RKO (cell line): ENCODE measurements at places on chromosomes 5 and 9.

DNA sequence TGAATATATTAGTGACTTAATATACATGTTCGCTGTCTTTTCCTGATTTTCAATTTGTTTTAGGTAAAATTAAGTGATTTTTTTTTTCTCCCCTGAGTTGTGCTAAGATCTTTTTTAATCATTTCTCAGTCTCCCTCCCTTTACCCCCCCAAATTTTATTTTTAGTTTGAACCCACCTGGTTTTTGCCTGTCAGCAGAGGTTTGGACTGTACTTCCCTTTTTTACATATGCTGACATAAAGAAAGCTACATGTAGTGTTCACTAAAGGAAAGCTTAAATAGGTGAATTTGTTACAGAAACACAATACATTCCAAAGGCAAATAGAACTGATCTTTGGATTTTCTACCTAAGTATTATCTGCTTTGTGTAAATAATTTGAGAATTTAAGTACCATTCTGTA is 82.2 kb downstream of the IPO11 start:
- DNase-seq = no peak

DNA sequence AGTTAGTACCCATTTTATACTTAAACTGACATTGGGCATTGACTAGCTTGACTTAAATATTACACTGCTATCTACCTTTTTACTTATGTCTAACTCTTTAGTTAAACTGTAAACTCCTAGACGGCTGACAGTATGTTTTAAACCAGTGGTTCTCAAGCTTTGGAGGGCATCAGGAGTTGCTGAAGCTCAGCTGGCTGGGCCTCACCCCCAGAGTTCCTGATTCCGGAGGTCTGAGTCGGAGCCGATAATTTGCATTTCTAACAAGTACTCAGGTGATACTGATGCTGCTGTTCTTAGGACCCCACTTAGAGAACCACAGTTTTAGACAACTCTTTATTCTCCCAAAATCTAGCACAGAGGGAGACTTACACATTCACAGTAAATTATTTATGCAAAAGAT is 63.3 kb upstream of the PCA3 start:
- DNase-seq = no peak

DNA sequence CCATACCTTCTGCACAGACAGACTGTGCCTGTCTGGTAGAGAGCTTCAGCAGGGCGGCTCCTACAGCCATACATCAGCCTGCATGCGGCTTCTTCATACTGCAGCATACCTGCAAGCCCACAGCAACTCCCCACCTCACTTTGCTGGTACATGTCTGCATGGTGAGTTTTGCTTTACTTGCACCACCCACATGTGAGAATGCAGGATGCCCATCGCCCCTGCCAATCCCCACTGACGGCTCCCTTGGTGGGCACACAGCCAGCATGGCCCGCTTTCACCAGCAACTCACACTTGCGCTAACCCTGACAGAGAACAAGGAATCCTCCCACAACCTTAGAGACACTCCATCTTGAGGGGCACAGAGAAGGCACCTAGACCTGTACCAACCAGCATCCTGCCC is 114.9 kb downstream of the DTWD2 start:
- DNase-seq = no peak

- DNase-seq = peak; percentile 7
Measured at GRCh38 chr5:54115735-54116403, 194.5 kb downstream of the ARL15 start.

DNA sequence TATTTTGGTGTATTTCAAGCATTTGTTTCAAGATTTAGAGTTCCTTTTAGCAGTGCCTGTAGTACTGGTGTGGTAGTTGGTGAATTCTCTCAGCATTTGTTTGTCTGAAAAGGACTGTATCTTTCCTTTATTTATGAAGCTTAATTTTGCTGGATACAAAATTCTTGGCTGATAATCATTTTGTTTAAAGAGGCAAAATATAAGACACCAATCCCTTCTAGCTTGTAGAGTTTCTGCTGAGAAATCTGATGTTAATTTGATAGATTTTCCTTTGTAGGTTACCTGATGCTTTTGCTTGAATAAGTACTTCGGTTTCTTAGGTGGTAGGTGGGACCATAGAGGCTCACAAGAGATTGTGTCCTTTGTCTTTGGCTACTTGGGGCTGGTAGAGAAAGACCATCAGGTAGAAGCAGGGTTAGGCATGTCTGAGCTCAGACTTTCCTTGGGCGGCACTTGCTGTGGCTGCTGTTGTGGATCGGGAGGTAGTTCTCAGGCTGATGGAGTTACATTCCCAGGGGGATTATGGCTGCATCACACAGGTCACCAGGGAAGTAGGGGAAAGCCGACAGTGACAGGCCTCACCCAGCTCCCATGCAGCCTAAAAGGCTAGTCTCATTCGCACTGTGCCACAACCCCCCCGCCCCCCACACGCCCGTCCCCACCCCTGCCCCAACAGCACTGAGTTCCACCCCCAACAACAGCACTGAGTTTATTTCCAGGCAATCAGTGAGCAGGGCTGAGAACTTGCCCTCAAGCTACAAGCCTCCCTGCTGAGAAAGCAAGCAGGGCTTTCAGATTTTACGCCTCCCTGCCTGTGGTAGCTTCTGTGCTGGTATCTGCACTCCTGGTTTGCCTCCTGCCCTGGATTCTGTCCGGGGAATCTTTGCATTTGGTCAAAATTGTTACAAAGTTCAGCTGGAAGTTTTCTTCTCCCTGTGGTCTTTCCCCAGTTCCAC is 127.1 kb upstream of the GLRA1 start:
- no peak for DNase-seq

GRCh38 chr9:136978073-136978864 is 965 bp downstream of the PTGDS start:
- DNase-seq = peak; percentile 35

DNA sequence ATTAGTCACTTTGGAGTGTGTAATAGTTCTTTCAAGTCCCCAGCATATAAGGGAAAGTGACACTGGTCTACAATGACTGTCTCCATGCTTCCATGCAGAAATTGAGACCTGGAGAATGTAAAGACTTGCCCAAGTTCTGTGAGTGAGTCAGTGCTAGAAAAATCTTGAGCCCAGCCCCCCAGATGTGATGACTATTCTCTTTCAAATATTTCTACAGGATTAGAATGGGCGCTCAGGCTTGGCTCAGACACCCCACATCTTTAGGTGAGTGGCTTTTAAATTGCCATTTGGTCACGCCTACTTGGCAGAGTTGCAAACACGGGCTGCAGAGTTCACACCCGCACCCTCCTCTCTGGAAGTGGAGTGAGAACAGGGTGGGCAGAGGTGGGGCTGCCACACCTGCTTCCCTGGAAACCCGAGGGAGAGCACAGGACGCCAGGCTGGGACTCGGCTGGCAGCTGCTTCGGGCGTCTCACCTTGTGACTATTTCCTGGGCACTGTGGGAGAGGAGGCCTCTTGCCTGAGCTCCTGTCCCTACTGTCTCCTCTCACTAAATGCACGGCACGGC is 37.6 kb downstream of the ROPN1L start:
- peak; percentile 30 for DNase-seq

GRCh38 chr9:133986774-133987445 is 5.2 kb downstream of the VAV2 start:
- DNase-seq = no peak

DNA sequence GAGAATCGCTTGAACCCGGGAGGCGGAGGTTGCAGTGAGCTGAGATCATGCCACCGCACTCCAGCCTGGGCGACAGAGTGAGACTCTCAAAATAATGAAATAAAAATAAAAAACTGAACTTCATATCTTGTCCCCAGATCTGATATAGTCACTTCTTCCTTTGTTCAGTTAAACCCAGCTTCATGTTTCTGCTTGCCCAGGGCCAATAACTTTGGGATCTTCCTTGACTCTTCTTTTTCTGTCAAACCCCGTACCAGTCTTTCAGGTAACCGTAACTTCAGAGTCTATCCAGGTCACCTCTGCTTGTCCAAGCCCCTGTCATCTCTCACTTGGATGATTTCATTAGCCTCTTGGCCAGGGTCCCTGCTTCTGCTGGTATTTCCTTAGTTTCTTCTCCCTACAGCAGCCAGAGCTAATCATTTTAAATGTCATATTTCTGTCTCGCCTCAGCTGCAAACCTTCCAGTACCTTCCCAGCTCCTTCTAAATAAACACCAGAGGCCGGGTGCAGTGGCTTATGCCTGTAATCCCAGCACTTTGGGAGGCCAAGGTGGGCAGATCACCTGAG is 19.7 kb upstream of the ABL1 start:
- DNase-seq = no peak

DNA sequence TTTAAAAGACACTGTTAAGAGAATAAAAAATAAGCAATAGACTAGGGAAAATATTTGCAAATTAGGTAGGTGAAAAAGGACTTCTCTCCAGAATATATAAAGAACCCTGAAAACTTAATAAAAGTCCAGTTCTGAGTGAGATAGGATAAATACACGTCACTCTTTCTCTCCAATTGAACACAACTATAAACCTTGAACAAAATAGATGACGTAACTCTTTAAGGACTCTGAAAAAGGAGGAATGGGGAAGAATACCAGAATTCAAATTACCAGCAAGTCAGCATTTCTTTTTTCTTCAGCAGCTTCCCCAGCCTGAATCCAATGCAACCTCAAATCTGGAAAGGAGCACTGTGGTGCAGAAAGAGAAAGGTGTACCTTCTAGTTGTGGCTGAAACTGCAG is 6.8 kb upstream of the WDR41 start:
- DNase-seq = no peak

- DNase-seq = peak; percentile 73
Measured at GRCh38 chr9:128987805-128988204, 40.3 kb downstream of the NUP188 start.

- DNase-seq = no peak
Measured at GRCh38 chr9:129258124-129258822, 80.2 kb upstream of the IER5L start.

- DNase-seq = no peak
Measured at GRCh38 chr5:55969956-55970355, 24.8 kb downstream of the IL6ST start.

DNA sequence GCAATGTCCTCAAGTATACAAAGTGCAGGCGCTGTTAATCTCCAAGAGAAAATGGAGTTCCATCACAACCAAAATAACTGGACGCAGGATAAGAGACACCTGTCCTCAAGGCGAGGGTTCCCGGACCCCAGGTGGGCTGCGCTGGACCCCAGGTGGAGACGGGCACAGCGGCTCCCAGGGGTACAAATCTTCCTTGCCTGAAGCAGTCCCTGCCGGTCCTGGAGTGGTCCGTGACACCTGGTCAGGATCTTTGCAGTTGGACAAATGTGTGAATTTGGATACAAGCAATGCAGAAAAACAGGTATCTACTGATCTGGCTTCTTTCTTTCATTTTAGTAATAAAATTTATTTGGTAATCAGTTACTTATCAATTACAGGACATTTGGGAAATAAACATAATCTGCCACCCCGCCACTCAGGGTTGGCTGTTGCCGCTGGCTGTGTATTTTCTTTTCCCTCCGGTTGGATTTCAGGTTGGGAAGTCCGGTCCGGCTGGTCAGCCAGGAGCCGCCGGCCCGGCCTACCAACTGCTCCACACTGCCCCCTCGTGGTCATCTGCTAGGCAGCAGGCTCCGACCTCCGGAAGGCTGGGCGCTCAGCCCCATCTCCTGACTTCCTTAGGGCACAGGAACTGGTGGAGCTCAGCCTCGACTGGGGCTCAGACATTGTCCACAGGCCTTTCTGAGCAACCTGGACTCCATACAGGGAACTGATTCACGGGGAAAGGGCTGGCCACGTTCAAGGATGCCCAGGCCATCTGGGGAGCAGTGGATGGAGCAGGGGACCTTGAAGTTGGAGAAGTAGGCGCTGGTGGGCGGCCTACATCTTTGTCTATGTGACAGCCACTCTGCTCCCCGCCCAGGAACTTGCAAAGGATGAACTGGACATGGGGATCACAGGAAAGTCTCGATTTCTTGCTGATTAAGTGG is 43.4 kb downstream of the NXNL2 start:
- peak; percentile 62 for DNase-seq

DNA sequence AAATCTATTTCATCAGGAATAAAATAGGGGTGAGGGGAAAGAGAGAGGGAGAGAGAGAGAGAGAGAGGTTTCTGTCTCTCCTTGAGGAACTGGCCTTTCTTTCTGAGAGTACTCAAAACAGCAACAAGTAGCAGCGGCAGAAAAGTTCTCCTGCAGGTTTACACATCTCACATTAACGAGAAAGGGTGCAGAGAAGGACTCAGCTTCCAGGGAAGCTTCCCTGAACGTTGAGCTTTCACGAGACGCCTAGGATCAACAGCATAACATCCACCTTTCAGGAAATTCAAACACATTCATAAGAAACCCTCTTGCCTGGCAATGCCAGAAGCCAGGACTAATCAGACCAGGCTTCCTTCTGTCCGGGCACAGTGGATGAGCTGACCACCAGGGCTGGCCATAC is 162.9 kb downstream of the ZDHHC21 start:
- DNase-seq = no peak
